T1000 (cell line): ENCODE measurements at places on chromosomes 4 and X.

DNA sequence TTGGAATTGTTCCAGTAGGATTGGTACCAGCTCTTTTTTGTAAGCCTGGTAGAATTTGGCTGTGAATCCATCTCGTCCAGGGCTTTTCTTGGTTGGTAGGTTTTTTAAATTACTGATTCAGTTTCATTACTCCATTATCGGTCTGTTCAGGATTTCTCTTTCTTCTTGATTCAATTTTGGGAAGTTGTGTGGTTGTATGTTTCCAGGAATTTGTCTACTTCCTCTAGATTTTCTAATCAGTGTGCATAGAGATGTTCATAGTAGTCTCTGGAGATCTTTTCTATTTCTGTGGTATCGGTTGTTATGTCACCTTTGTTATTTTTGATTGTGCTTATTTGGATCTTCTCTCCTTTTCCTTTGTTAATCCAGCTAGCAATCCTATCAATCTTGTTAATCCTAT, 248.7 kb downstream of the ARHGAP10 start:
- no peak for DNase-seq

DNA sequence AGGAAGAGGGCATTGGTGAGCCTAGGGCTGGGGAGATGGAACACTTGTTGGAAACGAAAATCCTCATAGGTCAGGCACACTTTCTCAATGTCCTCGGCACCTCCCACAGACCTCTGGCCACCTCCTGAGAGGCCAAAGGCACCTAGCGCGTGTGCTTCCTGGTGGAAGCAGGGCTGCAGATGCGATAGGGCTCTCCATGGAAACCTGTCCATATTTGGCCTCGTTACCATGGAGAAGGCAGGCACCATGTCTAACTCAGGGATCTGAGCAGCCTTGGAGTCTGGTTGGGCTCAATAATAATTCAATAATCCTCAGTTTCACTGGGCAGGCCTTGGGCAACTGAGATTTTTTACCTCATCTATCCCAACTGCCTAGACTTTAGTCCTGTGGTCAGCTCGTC, 58.3 kb downstream of the RAI2 start:
- DNase-seq = no peak

DNA sequence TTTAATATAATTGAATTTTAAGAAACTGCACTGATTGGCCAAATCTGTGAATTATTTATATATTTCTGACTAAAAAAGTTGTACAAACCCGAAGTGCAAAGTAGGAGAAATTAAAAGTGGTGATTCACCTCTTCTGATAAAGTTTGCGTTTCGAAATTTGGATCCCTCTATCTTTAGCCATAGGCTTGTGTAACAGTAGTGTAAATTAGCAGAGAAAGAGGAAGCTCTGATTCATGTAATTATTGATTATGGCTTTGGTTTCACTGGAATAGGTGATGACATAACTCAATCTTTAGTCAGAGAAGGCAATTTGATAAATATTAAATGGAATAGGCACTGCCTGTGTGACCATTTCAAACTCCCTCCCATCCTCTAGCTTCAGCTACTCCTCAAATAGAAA, 717.8 kb upstream of the PCDH7 start:
- no peak for DNase-seq

- DNase-seq = no peak
Observed at GRCh38 chr4:2938906-2939305, 24.3 kb downstream of the NOP14 start.

DNA sequence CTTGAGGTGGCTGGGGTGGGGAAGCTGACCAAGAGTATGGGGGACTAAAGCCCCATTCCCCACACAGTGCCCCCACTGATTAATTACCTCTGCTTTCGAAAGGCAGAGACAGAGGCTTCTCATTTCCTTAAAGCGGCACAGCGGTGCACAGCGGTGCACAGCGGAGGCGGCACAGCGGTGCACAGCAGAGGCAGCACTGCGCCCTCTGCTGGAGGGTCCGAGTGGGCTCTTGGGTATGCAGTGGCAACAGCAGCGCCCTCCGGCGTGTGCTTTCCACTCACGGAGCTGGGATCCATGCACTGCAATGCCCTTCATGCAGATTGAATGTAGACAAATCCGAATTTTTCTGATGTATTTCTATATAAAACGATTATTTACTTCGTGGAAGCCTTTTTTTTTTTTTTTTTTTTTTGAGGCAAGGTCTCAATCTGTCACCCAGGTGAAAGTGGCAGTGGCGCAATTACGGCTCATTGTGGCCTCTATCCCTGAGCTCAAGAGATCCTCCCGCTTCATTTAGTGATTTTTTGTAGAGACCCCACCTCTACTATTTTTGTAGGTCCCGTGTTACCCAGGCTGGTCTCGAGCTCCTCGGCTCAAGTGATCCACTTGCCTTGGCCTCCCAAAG, 19.7 kb upstream of the PRPS2 start:
- DNase-seq = no peak

GRCh38 chrX:119775517-119776238, 15.8 kb downstream of the RPL39 start:
- DNase-seq = no peak

DNA sequence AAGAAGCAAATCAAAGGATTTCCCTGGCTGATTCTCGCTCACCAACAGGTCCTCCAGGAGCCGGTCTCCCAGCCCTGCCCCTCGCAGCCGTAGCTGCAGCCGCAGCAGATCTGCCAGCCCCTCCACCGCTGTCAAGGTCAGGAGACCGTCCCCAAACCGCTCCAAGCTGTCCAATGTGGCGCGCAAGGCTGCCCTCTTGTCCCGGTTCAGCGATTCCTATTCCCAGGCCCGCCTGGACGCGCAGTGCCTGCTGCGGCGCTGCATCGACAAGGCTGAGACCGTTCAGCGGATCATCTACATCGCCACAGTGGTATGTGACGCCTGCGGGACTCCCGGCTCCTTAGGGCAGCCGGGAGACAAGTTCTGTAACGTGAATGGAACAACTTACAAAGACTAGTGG, 25.6 kb downstream of the SPATA18 start:
- DNase-seq = no peak

DNA sequence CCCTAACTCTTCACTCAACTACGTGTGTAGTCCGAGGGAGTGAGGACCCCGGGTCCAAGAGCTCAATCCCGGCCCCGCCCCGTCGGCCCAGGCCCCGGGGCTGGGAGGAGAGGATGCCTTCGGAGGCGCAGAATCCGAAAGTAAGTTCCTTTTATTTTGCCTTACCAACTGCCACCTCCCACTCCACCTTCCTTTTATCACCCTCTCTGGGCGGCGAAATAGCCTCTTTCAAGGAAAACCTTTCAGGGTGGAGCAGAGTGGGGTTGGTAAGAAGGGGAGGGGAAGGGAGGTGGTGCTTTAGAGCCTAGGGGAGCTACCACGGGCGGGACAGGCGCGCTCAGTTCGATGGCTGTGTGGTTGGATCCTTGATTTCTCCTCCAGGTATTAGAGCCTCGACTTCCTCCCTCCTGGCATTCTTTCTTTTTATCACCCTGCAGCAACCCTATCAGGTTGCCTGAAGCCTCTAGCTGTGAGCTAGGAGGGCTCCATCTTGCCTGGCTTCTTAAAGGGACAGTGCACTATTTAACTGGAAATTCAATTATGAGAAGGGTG, 191.2 kb downstream of the RRAGB start:
- DNase-seq = no peak

- no peak for DNase-seq
Observed at GRCh38 chr4:18756671-18757070, 735.1 kb upstream of the LCORL start.

DNA sequence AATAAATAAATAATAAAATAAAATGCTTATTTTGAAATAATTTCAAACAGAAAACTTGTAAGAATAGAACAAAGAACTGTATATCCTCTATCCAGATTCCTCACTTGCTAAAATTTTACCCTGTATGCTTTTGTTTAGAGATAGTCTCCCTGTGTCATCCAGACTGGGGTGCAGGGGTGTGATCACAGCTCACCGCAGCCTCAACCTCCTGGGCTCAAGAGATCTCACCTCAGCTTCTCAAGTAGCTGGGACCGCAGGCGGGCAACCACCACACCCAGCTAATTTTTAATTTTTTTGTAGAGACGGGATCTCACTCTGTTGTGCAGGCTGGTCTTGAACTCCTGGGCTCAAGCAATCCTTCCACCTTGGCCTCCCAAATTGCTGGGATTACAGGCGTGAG, 17.5 kb upstream of the ARAF start:
- DNase-seq = no peak

GRCh38 chrX:12405306-12405705, 267.0 kb downstream of the FRMPD4 start:
- DNase-seq = no peak

GRCh38 chr4:76201276-76201675, 12.3 kb downstream of the SCARB2 start:
- no peak for DNase-seq

- no peak for DNase-seq
Observed at GRCh38 chrX:37685381-37686359, at the start of gene XK. TSS of gene XK (plus strand) at chrX:37685791. CDS start at chrX:37685962, 171 bp downstream.

- DNase-seq = no peak
Observed at GRCh38 chr4:11081006-11081405, 347.7 kb downstream of the HS3ST1 start.

DNA sequence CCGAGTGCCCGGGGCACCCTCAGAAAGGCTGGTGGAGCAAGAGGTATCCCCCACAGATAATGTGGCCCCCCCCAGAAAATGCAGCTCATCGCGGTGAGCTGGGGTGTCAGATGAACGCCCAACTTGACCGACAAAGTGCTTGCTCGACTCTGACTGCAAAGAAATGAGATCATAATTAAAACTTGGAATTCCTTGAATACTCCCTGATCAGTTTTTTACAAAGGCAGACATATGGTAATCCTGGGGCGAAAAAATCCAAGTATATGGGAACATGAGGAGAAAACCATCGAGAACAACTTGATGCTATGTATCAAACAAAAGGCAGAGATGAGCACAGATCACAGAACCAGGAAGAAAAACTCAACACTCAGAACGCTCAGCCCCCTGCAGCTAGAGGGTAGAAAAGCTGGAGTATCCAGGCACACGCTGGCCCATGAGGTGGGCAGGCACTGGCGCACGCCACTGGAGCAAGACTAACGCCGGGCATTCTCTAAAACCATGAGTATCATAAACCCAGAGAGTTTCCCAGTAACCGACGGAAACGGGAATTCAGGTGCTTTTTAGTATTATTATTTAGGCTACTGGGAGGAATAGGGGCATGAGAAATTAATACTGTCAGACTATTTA, 127.3 kb downstream of the AFAP1 start:
- DNase-seq = no peak

GRCh38 chr4:76016393-76016792, 6.9 kb downstream of the CXCL10 start:
- no peak for DNase-seq

DNA sequence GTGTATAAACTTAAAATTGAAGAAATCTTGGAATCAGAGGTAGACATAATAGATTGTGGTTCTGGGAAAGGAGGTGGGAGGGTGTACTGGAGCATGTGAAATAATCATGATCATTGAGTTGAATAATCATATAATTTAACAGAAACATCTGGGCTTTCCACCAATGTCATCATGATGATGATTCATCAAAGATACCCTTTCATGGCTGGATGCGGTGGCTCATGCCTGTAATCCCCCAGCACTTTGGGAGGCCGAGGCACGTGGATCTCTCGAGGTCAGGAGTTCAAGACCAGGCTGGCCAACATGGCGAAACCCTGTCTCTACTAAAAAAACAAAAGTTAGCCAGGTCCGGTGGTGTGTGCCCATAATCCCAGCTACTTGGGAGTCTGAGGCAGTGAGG, 6.7 kb upstream of the RUFY3 start:
- DNase-seq = no peak

DNA sequence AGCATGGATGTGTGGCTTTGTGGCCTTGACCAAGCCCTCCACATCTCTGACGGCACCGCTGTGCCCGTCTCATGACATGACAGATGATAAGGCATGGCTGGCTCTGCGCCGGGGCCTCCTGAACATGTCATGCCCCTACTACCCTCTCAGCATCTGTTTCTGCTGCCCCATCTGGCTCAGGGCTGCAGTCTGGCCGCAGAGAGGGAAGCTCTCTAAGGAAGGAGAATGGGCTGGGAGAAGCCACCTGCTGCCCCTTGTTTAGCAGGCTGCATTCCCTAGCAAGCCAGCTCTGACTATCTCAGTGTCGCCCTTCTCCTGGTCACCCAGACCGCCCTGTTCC, 7.2 kb downstream of the ZNF185 start:
- no peak for DNase-seq

DNA sequence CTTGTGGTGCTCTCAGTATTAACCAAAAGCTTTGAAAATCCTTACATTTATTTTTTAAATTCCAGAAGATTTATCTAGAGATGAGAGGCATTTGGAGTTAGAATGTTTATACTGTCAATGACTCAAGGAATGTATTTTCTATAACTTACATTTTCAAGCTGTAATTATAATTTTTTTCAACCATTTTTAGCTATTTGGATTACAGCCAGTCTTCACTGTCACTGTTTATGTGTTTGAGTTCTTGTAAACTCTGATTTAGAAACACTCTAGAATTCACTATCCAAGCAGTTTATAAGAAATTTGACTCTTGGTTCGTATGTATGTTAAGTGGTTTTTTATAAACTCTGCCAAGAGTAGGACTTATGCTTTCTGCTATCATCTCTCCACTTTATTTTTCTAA, 36.7 kb upstream of the GUCY1A1 start:
- no peak for DNase-seq

DNA sequence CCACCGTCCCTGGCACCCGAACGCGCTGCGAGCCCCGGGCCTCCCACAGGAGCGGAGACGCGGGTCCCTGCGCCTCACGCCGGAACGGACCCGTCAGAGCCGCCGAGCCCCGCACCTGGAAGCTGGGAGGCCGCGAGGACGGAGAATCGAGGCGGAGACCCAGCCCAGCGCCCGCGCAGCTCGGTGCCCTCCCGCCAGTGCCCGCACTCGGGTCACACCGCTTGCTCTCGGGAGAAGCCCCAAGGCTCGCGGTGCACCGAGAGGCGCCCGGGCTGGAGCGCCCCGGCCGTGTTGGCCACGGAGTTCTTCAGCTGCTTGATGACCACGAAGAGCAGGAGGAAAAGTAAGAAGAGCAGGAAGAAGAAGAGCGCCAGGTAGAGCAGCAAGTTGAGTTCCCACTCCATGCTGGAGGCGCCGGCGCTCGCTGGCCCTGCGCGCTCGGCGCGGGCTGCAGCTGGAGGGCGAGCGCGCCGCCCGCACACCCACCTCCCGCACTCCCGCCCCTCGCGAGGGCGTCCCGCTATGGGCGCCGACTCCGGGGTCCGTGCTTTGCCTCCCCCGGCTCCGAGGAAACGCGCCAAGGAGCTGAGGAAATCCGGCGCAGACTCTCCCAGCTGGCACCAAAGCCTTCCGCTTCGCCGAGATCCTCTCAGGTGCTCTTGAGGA, at the start of gene SMIM43:
TSS of gene SMIM43 (minus strand) at position 463 of the 666 bp plus-strand sequence. CDS start at position 404, 59 bp downstream.
- no peak for DNase-seq

- no peak for DNase-seq
Observed at GRCh38 chr4:149845743-149846142, 30.1 kb upstream of the IQCM start.

DNA sequence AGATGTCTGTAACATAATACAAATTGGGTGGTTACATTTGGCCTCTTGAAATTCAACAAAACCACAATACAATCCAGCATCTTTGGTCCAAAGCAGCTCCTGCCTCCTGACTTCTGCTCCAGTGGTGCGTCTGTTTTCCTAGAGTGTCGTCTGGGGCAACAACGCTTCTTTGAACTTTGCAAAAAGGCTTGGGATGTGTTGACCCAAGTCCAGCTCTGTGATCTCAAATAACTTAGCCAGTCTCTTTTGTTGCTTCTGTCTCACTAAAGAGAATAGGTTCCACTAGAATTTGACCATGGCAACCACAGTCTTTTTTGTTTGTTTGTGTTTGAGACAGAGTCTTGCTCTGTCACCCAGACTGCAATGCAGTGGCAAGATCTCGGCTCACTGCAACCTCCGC, 324.0 kb downstream of the DHRSX start:
- DNase-seq = no peak

- no peak for DNase-seq
Observed at GRCh38 chr4:142091085-142091513, 454.7 kb downstream of the IL15 start.

- peak; percentile 84 for DNase-seq
Observed at GRCh38 chr4:15234856-15235126, 193.0 kb upstream of the C1QTNF7 start.
